ENCODE measurements at places on chromosomes 2 and 18.

DNA sequence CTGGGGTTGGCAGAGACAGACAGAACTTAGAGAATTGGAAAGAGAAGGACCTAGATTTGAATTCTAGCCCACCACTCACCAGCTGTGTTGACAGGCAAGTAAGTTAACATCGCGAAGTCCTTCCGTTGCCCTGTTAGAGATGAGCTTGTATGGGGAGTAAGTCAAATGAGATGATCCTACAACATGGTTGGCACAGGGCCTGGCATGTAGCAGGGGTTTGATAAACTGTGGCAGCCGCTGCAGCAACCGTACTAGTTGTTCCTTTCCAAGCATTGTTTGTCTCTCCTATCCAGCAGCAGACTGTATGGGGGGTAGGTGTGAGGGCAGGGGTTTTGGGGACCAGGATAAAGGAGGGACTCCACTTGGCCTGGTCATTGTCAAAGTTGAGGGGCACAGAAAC lies 16.0 kb downstream of the TET3 start:
- H3K4me1 ChIP-seq, result peaks cover 65% of the 10 kb centered on the region
- no peak for DNase-seq
- no peak overlapping the region for H3K27ac ChIP-seq
- no peaks in the 10 kb centered on the region for H3K36me3 ChIP-seq

- H3K4me1 ChIP-seq, result peaks cover 7% of the 10 kb centered on the region
- H3K27ac ChIP-seq, result no peak overlapping the region
- peaks cover 51% of the 10 kb centered on the region for H3K27me3 ChIP-seq
- DNase-seq, result no peak
Observed at GRCh38 chr18:7568426-7568825, 1.3 kb downstream of the PTPRM start.

GRCh38 chr2:128503399-128504245 lies 185.0 kb upstream of the HS6ST1 start:
- no peak overlapping the region for H3K4me3 ChIP-seq
- no peak overlapping the region for H3K27ac ChIP-seq
- no peaks in the 10 kb centered on the region for H3K4me1 ChIP-seq

DNA sequence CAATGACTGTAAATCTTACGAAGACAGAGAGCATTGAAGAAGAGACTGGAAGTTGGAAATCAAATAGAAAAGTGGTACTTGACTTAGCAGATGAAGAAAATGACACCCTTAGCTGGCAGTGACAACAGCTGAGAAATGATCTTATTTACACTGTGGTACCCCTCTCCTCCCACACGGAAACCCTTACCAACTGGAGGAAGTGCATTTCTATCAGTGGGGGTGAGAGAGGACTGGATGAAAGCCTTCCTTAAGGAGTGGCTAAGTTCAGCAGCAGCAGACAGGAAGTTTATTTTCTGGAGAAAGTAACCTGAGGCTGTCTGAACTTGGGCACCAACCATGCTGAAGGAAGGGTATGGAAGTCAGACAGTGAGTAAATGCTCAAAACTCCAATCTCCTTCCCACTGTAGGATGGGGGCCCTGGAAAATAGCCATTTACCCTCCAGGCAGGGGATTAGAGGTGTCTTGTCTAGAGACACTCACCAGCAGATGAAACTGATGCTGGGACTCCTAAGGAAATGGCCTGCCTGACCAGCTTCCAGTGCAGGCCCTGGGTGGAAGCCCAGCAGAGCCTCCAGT lies 160.2 kb upstream of the NCK2 start:
- peaks cover 21% of the 10 kb centered on the region for H3K4me1 ChIP-seq
- peaks cover 3% of the 10 kb centered on the region for H3K36me3 ChIP-seq
- no peak overlapping the region for H3K4me3 ChIP-seq
- H3K27ac ChIP-seq, result peak overlapping the region; percentile 3

- no peaks in the 10 kb centered on the region for H3K36me3 ChIP-seq
- peak overlapping the region; percentile 83 for H3K27ac ChIP-seq
- peak overlapping the region; percentile 2 for H3K4me3 ChIP-seq
- DNase-seq, result no peak
- no peaks in the 10 kb centered on the region for H3K27me3 ChIP-seq
- peaks cover 19% of the 10 kb centered on the region for H3K4me1 ChIP-seq
Observed at GRCh38 chr2:113791697-113792590, 35.5 kb upstream of the SLC35F5 start.

DNA sequence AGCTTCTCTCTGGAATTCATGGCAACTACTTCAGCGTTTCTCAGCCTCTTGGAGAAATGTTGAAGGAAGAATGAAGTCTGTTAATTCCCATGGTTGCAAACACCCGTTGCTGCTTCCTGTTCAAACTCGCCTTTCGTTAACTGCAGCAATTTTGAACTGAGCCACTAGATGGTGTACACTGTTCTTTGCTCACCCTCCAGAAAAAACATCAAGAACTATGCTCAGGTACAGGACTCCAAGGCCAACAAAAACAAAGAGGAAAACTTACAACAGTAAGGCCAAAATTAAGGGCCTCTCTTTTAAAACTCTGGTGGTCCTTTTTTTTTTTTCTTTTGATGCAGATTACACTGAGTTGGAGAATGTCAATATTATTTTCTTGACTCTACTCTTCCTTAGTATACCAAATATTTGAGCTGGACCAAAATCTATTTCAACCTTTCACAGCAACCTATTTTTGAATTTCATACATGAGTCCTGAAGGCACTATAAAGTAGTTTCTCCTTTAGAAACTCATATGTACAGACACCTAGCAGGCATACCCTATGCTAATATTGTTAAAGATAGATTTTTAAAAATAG lies 58.2 kb downstream of the KLHL14 start:
- no peaks in the 10 kb centered on the region for H3K4me1 ChIP-seq
- H3K4me3 ChIP-seq, result no peak overlapping the region
- H3K27ac ChIP-seq, result no peak overlapping the region
- no peaks in the 10 kb centered on the region for H3K36me3 ChIP-seq
- DNase-seq, result peak; percentile 28

- H3K27ac ChIP-seq, result no peak overlapping the region
- H3K36me3 ChIP-seq, result no peaks in the 10 kb centered on the region
- H3K4me1 ChIP-seq, result no peaks in the 10 kb centered on the region
- H3K4me3 ChIP-seq, result no peak overlapping the region
Observed at GRCh38 chr2:218785103-218785502, 3.2 kb downstream of the CYP27A1 start.

GRCh38 chr2:9178110-9178903 lies 28.3 kb upstream of the ASAP2 start:
- H3K27ac ChIP-seq, result no peak overlapping the region
- H3K4me3 ChIP-seq, result no peak overlapping the region
- H3K27me3 ChIP-seq, result peaks cover 5% of the 10 kb centered on the region
- DNase-seq, result no peak

DNA sequence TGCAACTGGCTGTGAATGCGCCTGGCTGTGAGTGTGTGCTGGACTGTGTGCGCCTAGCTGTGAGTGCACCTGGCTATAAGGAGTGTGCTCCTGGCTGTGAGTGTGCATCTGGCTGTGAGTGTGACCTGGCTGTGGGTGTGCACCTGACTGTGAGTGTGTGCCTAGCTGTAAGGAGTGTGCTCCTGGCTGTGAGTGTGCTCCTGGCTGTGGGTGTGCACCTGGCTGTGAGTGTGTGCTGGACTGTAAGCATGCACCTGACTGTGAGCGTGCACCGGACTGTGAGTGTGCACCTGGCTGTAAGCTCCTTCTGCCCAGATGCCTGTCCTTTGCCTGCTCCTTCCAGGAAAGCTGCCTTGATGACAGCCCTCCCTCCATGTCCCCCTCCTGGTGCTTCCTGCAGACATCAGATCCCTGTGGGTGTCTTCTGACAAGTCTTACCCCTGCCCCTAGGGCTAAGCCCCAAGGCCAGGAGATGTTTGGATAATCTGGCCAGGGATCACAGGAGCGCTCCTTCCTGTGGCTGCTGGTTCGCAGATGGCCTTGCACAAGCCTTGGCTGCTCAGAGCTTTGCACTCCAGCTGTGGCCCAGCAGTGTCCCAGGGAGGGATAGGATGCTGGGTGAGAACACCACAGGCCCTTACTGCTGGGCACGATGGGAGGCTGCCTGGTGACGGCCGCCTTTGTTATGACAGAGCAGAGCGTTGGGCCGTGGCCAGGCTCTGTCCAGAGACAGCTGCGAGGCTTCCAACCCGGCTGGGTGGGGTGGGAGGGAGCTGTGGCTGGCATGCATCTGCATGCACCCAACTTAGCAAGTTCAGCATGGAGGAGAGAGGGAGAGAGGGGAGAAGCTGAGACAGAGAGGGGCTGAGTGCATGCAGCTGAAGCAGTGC lies 89.9 kb downstream of the GLI2 start:
- H3K27me3 ChIP-seq, result no peaks in the 10 kb centered on the region
- no peak overlapping the region for H3K4me3 ChIP-seq
- H3K4me1 ChIP-seq, result no peaks in the 10 kb centered on the region

GRCh38 chr2:43461453-43462073 lies 134.3 kb downstream of the THADA start:
- no peak for DNase-seq
- no peak overlapping the region for H3K27ac ChIP-seq
- no peaks in the 10 kb centered on the region for H3K27me3 ChIP-seq
- peaks cover 28% of the 10 kb centered on the region for H3K4me1 ChIP-seq

DNA sequence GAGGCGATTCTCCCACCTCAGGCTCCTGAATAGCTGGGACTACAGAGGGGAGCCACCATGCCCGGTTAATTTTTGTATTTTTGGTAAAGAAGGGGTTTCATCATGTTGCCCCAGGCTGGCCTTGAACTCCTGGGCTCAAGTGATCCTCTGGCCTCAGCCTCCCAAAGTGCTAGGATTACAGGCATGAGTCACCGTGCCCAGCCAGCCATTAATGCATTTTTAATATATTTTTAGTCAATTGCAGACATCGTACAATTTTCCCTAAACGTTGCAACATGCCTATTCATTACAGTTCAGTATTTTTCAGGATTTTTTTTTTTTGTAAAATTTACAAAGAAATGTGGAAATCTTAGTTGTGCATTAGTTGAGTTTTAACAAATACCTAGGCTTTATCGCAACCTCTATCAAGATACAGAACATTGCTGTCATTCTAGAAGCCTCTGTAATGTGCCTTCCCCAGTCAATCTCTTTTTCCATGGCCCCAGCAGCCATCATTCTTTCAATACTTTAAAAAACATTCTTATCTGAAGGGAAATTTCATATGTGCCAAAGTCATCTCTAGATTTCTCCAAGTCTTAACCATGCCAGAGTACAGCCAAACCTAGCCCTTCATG lies 14.7 kb downstream of the NABP1 start:
- no peak overlapping the region for H3K4me3 ChIP-seq
- DNase-seq, result no peak
- H3K4me1 ChIP-seq, result peaks cover 15% of the 10 kb centered on the region
- H3K27me3 ChIP-seq, result no peaks in the 10 kb centered on the region
- H3K27ac ChIP-seq, result no peak overlapping the region

DNA sequence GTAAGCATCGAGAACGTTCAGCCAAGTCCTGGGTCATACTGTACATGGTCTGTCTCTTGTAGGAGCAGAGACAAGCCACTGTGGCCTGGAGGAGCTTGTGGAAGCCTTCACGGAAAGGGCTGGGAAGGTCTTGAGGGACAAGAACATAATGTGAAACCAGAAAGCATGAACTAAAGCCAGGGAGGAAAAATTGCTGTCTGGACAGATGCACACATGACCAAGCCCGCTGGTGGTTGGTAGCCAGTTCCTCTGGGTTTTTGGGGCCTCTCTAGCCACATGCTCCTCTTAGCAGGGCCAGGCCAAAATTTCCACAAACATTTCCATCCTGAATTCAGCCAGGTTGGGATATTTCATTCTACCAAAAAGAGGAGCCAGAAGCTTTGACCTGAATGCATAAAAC lies 196.2 kb upstream of the SIX2 start:
- no peak overlapping the region for H3K4me3 ChIP-seq
- H3K27ac ChIP-seq, result no peak overlapping the region
- H3K36me3 ChIP-seq, result no peaks in the 10 kb centered on the region
- peaks cover 8% of the 10 kb centered on the region for H3K4me1 ChIP-seq
- H3K27me3 ChIP-seq, result peaks cover 20% of the 10 kb centered on the region

DNA sequence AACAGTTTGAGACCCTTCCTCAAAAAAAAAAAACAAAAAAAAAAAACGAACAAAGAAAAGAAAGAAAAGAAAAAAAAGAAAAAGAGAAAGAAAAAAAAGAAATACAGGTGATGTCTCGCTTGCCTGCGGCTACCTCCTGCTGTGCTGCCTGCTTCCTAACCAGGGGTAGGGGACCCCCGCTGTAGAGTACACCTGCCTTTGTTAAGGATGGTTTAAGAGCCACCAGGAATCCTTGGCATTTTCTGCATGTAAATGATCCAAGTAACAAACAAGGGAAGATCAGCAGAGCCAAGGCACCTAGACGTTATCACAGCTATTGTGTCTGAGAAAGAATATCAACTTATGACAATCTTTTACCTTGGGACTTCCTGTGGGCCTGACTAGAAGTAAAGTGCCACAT lies 856.8 kb upstream of the GCFC2 start:
- H3K4me1 ChIP-seq, result no peaks in the 10 kb centered on the region
- no peak overlapping the region for H3K4me3 ChIP-seq
- no peak for DNase-seq

DNA sequence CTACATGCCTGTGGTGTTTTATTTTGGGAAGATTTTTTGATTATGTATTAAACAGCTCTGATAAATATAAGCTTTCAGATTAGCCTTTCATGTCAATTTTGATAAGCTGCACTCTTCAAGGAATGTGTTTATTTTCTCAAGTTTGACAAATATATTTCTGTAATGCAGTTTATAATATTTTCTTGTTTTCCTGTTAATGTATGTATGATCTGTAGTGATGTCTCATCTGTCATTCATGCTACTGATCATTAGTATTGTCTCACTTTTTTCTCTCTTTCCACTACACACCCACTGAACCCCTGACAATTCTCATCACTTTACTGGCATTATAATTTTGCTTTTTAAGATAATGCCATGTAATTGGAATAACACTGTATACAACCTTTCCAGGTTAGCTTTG lies 100.9 kb downstream of the TMEM18 start:
- H3K4me3 ChIP-seq, result no peak overlapping the region
- H3K4me1 ChIP-seq, result no peaks in the 10 kb centered on the region
- H3K36me3 ChIP-seq, result no peaks in the 10 kb centered on the region
- H3K27ac ChIP-seq, result no peak overlapping the region
- DNase-seq, result no peak

DNA sequence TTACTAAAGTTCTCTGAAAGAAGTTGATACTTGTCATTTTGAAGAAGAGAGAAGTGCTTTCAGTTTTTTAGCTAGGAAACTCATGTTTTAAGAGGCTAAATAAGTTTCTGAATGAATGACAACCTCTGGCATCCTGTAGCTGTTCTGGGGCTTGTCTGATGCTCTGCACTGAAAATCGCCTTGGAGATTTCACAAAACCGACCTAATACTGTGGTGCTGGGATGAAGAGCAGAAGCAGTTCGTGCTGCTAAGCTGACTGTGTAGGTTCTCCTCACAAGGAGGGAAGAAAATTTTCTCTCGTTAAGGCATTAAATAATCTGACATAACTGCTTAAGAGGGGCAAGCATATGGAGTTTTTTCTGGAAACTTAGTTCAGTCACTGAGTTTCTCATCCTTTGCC lies 193.2 kb downstream of the LTBP1 start:
- peaks cover 3% of the 10 kb centered on the region for H3K4me1 ChIP-seq
- H3K27me3 ChIP-seq, result peaks cover 4% of the 10 kb centered on the region
- DNase-seq, result no peak
- H3K4me3 ChIP-seq, result no peak overlapping the region
- H3K36me3 ChIP-seq, result no peaks in the 10 kb centered on the region
- no peak overlapping the region for H3K27ac ChIP-seq
